Naive thymus-derived CD8-positive, alpha-beta T cell (primary cell): ENCODE measurements at places on chromosomes 6 and 20. TPM values are rescaled to one million over a fixed set of nuclear protein-coding genes. Genes with fewer than 3 reads are reported as not detected.

DNA sequence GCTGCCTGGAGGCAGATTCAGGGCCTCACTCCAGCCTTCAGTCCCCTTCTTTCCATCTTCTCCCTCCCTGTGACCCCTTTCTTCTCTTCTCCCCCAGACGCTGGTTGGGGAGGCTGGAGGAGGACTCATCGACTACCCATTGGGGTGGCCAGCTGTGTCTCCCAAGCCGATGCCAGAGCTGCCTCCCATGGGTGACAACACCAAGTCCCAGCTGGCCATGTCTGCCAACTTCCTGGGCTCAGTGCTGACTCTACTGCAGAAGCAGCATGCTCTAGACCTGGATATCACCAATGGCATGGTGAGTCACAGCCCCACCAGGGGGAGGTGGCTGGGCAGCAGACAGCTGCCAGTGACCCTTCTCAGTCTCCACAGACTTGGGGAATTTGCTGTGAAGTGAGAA is 12.9 kb downstream of the BPIFB4 start:
- no peak for DNase-seq

DNA sequence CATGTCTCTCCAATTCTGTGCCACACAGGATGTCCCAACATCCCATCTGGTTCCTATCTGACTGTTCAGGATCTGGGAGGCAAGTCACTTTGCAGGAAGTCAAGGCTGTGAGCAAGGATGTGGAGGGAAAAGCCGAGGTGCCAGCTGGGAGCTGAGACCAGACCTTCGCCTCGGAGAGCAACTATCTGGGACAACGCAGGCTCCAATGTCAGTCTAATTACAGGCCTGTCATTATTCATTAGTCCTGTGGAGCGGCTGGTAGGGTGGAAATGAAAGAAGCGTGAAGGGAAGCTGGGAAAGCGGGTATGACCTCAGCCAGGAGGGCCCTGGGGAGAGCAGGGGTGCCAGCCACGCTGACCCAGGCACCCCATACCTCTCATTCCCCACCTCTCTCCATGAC is 147.3 kb downstream of the UNC5CL start:
- DNase-seq = no peak

OR2B6 gene
- total RNA-seq = not detected

DNA sequence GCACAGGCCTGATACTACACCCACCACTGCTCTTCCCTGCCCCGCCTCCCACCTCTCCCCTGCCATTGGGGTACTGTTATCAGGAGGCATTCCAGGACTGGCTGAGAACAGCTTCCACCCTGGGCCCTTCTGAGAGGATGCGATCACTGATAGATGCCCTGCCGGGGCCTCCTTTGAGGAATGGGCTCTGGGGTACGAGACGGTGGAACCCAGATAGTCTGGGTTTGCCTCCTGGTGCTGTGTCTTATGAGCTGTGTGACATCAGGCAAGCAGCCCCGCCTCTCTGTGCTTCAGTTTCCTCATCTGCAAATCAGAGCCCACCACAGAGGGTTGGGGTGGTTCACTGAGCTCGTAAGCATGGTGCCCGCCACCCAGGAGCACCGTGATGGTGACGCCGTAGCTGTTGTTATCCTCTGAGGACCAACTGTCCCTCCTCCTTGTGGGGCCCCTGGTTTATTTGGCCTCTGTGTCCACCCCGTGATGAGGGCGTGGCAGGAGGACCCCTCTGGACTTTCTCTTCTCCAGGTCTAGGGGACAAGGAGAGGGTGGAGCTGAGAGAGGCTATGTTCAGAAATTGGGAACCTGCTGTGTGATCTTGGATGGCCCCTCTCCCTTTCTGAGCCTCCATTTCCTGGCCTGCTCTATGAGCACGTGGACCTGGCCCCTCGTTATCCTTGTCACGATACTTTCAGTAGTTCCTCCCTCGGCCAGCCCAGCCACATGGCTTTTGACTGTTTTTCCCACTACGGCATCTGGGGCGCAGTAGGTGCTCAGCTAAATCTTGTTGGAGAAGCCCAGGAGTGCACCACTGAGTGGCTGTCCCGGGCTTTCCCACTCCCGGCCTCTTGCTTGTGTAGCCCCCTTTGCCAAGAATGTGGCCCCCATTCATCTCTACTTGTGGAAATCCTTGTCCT is 18.3 kb downstream of the SRC start:
- DNase-seq = no peak

DNA sequence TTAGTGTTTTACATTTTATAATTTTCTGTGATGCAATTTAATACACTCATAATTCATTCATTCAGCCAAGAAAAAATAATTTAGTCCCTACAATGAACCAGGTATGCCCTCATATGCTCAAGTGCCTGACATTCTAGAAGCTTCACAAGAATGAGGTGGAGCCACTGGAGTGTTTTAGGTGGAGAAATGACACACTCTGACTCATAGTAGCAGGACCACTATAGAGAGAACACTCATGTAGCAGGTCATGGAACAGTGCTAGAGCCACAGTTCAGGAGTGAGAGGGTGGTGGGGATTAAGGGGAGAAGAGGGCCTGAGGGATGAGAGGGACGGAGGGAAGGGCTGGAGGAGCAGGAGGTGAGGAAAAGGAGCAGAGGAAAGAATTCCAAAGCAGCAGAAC is 1.4 kb upstream of the HLA-G start:
- no peak for DNase-seq

GABRR1 gene
- total RNA-seq = not detected

NHLRC1 gene
- total RNA-seq = 2.1 TPM

MCHR2 gene
- total RNA-seq = not detected

DNA sequence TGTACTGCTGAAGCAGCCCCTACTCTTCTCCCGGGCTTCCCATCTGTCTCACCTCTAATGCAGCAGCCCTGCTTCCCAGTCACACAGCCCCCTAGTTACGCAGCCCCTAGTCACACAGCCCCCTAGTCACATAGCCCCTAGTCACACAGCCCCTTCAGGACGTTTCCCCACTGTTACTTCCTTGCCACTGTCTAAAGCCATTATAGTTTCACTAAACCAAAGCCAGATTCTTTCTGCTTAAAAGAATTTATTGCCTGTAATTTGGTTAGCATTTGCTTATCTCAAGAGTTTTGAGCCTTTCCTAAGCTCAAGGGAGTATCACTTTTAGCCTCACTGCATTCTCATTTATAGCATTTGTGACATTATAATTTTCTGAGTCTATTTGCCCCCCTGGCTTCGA is 127.9 kb downstream of the LMBRD1 start:
- DNase-seq = no peak

GRCh38 chr6:42817907-42818306 is 36.1 kb downstream of the BICRAL start:
- no peak for DNase-seq

- no peak for DNase-seq
Measured at GRCh38 chr20:40223810-40224209, 465.2 kb downstream of the MAFB start.

GRCh38 chr6:91082311-91082832 is 495.5 kb upstream of the MAP3K7 start:
- DNase-seq = no peak

DNA sequence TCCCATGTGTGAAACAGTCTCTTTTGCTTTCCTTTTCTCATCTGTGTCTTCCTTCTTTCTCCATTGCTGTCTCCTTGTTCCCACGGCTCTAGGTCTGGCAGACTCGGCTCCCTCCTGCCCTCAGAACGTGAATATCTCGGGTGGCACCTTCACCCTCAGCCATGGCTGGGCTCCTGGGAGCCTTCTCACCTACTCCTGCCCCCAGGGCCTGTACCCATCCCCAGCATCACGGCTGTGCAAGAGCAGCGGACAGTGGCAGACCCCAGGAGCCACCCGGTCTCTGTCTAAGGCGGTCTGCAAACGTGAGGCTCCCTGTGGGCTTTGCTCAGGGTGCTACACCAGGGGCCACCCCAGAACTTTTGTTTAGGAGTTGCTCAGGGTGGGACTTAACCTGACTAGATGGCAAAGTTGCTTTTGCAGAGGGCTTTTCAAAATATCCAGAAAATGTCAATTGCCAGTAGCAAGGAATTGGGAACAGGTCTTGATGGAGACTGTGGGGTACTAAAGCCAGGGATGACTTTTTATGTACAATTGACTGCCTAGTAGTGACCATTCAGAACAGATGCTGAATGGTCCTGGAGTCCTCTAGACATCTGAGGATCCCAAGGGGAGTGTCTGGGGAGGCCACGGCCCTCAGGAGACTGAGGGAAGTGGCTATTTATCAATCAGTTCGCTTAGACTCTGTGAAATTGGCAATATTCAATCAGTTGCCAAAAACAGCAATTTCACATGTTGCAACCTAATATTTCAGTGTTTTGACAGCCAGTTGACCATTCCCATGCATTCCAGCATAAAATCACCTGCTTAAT is 550 bp downstream of the C2 start:
- no peak for DNase-seq

DDX43 gene
- 1.7 TPM for total RNA-seq

TRIM31 gene
- total RNA-seq = not detected
